ENCODE measurements at places on chromosomes 4 and X. TPM values are rescaled to one million over a fixed set of nuclear protein-coding genes. Genes with fewer than 3 reads are reported as not detected.

SYP gene
- 2.6 TPM for total RNA-seq

CTAG2 gene
- not detected for total RNA-seq

ATP2B3 gene
- 0.10 TPM for total RNA-seq

CFAP47 gene
- total RNA-seq: not detected

GBA3 gene
- total RNA-seq: not detected

FGFBP2 gene
- 0.15 TPM for total RNA-seq

HGFAC gene
- total RNA-seq: 0.31 TPM

GAGE13 gene
- total RNA-seq: not detected

ZCCHC18 gene
- not detected for total RNA-seq

KCTD8 gene
- total RNA-seq: not detected
